ENCODE measurements at places on chromosomes 12 and 14.

GRCh38 chr12:25347716-25348592 lies 97.2 kb upstream of the KRAS start:
- DNase-seq: no peak

DNA sequence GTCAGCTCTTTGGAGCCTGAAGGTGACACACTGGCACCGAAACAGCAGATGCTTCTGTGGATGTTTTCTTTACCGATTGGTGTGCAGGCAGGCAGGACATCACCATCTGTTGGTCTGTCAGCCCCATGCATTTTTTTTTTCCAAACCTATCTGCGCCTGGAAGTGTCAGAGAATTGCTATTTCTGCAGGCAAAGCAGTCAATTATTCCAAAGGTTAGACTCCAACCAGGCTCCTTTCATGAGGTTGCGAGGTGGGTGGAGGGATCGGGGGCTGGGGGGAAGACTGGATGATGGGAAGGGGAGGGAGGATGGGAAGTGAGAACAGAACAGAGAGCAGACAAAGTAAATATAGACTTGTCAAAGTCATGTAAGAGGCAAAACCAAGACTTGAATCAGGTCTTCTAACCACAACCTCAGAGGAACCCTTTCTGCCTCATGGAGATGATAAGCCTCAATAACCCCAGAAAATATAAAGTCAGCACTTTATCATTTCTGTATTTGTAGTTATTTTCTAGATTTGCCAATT lies 117.7 kb downstream of the OTOGL start:
- DNase-seq: peak; percentile 75

- DNase-seq: no peak
Measured at GRCh38 chr12:82874945-82875344, 188.2 kb downstream of the TMTC2 start.

GRCh38 chr12:49059045-49059298 lies 1.6 kb downstream of the KMT2D start:
- no peak for DNase-seq

DNA sequence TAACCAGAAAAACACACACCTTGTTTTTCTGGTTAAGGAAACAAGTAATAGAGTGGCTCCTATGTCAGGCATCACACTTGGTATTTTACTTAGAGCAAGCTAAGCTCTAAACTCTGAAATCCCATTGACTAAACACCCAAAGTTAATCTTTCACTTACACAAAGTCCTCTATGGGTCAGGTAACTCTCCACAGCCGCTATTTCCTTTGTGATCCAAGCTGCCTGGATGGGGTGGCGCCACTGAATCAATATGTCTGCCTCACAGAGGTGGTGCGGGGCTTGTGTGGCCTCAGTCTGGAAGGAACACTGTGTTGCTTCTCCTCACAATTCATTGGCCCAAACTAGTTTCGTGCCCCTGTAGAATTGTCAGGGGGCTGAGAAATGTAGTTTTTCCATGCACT lies 160.0 kb upstream of the E2F7 start:
- DNase-seq: no peak

GRCh38 chr12:100243137-100243536 lies 23.7 kb downstream of the DEPDC4 start:
- no peak for DNase-seq

- DNase-seq: no peak
Measured at GRCh38 chr12:29132316-29132715, 16.8 kb upstream of the FAR2 start.

DNA sequence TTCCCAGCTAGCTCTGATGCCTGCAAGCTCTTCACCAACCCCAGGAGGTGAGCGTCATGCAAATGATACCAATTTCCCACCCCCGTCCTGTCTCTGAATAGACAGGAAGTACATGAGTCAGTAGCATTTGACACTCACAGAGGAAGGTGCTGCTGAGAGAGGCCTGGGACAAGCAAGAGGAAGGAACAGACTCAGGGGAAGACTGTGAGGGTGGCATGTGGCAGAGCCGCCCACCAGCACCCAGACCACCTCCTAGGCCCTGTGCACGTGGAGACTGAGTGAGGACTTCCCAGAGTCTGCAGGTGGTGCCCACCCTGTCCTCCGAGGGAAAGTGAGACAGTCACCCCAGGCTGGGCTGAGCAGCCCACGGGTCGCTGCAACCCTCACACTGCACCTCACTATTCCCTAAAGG lies 199.5 kb upstream of the SFSWAP start:
- peak; percentile 85 for DNase-seq

DNA sequence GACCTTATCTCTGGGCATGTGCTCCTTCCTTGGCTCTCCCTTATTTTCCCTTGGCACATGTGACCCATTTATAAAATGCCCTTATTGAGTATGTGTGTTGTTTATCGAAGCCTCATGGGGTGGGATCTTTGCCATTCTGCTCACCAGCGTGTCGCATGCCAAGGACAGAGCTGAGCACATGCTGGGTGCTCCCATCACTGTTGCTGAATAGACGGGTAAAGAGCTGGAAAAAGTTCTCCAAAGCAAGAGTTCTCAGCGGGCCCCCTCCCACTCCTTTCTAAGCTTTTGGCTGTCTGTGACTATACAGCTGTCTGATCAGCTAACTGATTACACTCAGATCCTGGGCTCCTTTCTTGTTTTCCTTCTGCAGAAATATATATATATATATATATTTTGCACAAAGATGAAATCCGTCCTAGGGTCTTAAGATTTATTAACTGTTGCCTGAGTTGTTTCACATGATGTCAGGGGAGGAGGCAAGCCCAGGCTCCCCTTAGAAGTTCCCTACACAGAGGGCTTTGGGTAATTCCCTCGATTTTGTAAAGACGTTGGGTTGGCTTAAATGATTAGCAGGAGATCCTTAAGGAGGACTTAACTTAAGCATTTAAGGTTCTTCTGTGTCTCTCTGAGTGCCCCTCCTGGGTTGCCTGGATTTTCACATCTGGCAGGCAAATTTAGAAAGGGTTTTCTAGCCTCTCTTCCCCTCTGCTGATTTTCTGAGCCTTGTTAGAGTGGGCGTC lies 71.6 kb downstream of the TMEM132C start:
- no peak for DNase-seq

- DNase-seq: no peak
Measured at GRCh38 chr12:89674326-89674942, 34.2 kb downstream of the ATP2B1 start.

- no peak for DNase-seq
Measured at GRCh38 chr14:41960281-41960680, 353.6 kb downstream of the LRFN5 start.

GRCh38 chr12:30797689-30798088 lies 42.9 kb upstream of the CAPRIN2 start:
- DNase-seq: no peak

DNA sequence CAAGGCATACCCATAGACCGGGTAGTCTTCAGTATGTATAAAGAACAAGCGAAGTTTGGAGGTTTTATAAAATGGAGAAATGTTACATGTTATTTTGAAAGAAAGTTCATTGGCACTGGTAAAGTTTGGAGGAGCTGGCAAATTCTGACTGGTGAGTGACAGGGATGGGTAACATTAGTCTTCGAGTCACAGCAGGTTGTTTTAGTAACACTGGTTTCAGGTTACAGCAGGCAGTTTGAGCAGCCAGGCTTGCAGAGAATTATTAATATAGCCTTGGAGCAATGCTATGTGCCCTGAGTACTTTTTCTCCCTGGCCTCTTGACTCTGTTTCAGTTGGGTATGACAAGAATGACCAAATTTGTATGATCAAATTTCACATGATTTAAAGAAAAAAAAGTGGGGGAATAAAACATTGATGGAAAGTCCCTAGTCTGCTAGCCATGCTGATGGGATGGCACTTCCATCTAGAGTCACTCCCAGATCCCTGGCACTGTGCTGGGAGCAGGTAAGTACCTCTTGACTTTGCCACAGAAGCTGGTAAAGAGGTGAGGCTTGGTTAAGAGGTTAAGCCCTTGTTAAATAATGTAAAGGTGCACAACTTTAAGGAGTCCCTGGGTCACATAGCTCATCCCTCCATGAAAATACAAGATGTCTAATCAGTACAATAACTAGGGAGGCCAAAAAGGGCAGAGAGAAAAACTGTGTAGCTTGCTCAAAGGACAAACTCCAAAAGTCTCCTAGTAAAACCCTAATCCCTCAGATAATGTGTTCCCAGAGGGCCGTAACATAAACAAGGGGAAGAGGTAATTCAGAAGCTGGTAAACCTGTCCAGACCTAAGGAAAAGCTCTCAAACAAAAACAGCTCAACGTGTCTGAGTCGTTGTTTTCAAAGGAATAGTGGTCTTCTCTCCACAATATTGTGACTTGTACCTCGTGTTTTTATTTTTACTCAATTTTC lies 12.7 kb upstream of the SVOP start:
- no peak for DNase-seq

DNA sequence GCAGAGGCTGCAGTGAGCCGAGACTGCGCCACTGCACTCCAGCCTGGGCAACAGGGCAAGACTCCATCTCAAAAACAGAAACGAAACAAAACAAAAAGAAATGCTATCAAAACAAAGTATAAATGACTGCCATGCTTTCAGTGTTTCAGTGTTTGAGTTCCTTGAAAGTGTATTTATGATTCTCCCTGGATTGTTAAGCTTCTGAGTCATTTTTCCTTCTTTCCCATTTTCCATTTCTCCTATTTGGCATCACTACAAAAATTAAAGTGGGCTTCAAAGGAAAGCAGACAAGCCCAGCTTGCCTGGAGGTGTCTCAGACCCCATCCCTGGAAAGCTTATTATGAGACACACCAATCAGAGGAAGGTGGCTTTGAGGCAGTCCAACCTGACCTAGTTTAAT lies 35.1 kb downstream of the NIN start:
- no peak for DNase-seq
